ENCODE measurements at places on chromosomes 7 and 10.

- no peak for DNase-seq
Measured at GRCh38 chr10:74058658-74059057, 60.7 kb downstream of the VCL start.

- no peak for DNase-seq
Measured at GRCh38 chr10:125985557-125986240, 89.3 kb downstream of the FANK1 start.

DNA sequence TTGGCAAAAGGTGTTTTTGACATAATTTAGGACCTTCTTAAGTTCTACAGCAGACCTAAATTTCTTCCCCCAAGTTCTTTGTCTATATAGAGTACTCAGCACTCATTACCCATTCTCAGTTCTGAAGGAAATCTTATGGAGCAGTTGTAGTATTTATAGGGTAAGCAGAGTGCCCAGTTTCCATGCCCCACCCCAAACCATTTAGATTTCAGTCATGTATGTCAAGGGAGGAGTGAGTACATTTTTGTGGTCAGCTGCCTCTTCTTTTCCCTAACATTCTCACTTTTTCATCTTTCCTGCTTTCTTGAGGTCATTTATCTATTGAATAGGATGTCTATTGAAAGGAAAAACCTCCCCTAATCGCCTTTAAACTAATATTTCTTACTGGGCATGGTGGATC, 83.3 kb downstream of the KAT6B start:
- DNase-seq = no peak

GRCh38 chr10:97764519-97764931, 7.3 kb downstream of the SFRP5 start:
- DNase-seq = no peak

DNA sequence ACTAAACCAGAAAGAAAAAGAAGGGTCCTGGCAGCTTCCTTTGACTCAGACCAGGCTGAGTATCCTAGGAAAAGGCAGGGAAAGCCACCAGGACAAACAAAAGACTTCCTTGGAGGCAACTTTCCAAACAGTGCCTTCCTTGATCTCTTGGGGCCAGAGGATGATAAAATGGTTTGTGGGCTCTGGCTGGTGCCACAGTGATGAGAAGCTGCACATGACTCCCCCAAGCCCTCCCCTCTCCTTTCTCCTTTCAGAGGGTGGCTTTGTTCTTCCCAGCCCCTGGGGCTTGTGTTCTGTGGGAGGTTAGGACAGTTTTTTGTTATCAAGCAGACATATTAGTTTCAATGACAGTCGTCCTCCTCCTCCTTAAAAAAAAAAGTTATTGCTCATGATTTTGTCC, 183.2 kb downstream of the SEM1 start:
- DNase-seq = no peak

GRCh38 chr10:17375936-17376584, 78.3 kb downstream of the ST8SIA6 start:
- DNase-seq = no peak

- peak; percentile 3 for DNase-seq
Measured at GRCh38 chr10:44975431-44976331, 2.9 kb downstream of the DEPP1 start.

DNA sequence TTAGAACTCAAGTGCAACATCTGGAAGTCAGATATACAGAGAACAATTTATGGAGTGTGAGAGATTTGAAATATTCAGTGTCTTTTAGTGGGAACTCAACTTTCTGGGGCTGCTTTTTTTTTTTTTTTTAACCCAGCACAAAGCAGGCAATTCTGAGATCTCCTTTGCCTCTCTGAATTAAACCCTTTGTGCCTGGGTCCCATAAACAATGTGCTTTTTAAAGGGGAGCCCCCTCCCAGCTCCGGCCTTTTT, 146.8 kb downstream of the CELF2 start:
- DNase-seq = no peak

DNA sequence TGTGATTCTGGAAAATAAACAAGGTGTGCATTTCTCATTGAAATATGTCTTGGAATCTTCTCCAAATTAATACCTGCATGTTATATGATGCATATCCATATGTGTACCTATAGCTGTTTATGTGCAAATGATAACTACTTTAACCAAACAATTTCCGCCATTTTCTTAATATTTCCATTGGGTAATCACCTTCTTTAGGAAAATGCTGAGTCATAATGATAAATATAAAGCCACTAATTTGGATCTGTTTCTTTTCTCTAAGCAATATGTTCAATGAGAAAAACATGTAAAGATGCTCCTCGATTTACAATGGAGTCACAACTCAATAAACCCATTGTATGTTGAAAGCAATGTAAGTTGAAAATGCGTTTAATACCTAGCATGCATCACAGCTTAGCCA, 574.4 kb downstream of the CNTNAP2 start:
- DNase-seq = no peak

DNA sequence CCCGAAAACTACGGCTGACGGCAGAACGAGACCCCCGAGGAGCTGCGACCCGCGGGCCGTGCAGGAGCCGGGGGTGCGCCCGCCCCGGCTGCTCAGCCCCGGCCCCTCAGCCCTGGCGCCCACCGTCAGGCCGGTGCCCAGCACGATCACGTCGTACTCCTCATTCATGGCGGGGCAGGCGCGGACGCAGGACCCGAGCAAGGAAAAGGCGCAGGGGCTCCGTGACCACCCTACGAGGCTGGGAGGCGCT, 218 bp downstream of the GDI2 start:
- no peak for DNase-seq

GRCh38 chr10:121243609-121244241, 354.5 kb downstream of the FGFR2 start:
- DNase-seq = no peak

GRCh38 chr10:22607261-22607660, 107.1 kb downstream of the PIP4K2A start:
- no peak for DNase-seq

DNA sequence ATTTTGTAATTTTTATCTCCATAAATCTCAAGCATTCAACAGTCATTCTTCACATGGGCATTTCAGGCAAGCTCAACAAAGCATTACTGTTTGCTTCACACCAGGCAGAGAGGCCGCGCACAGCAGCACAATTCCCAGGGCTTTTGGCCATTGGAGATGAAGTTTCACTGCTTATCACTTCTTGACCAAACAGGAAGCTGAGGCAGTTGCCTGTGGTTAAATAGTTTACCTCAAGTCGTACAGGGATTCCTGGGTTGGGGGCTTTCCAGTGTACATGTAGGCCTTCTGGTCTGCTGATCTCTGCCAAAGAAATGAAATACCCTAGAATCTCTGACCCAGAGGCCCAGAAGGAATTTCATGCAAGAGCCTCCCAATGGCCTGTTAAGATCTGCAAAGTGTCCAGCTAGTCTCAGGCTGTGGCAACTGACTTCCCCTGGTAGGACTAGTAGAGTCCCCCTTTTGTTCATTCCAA, 11.2 kb upstream of the PRDX3 start:
- DNase-seq = no peak

DNA sequence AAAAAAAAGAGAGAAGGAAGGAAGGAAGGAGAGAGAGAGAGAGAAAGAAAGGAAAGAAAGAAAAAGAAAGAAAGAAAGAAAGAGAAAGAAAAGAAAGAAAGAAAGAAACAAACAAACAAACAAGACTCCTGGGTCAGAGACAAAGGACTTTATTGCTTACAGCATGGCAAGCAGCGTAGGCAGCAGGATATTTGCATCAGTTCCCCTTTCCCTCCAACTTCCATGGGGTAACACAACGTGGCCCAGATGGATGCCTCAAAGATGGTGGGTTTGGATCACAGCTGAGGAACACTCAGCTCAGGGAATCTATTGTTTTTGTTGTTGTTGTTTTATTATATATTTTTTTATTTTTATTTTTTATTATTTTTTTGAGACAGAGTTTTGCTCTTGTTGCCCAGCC, 128.5 kb upstream of the VKORC1L1 start:
- DNase-seq = no peak

GRCh38 chr7:5773661-5774086, 7.8 kb downstream of the RNF216 start:
- DNase-seq = peak; percentile 98

GRCh38 chr10:13834581-13835286, 248.0 kb downstream of the PRPF18 start:
- no peak for DNase-seq

DNA sequence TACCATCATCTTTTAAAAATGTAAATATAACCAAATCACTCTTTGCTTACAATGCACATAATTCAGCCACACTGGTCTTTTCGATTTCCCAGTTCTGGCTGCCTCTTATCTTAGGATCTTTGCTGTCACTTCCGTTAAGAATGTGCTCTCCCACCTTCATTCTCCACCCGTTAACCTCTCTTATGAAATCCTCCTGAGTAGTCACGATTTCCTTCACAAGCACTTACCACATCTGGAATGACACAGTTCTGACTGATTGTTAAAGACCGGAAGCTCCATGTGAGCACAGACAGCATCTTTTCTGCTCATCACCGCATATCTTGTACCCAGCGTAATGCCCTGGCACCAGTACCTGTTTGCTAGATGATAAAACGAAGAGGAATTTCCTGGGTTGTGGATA, 84.3 kb downstream of the CUL2 start:
- peak; percentile 96 for DNase-seq

DNA sequence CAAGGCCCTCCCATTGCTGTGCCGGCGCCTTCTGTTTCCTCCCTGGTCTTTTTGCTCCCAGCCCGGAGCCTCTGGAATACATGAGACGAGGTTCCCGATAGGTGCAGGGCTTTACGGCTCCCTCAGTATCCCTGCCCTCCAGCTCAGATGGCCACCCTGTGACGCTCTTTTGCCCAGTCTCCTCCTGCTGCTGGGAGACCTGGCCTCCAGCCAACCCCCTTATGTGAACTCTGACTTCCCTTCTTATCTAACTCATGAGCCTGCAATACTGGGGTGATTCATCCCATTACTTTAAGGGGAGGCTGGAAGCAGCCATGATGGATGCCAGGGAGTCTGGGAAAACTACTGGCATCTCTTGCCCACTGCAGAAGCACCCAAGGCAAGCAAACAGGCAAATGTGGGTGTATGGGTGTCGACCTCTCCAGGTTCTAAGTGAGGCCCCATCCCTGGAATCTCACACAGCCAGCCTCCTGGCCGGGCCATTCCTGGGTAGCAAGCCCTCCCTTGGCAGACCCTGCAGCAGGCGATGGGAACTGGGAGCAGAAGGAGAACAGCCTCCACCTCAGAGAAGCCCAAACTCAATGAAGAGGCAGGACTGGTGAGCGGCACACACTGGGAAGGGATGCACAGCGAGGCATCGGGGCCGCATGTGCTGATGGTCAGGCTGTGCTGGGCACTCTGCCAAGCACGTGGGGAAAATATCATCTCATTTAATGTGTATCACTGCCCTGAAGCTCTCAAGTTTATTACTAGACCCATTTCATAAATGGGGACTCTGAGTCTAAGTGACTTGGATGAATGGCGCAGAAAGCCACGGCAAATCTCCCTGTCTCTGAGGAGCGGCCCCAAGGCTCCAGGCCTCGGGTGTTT, 97.5 kb downstream of the FAM53B start:
- DNase-seq = no peak

GRCh38 chr7:148872188-148872587, 11.9 kb downstream of the EZH2 start:
- no peak for DNase-seq

DNA sequence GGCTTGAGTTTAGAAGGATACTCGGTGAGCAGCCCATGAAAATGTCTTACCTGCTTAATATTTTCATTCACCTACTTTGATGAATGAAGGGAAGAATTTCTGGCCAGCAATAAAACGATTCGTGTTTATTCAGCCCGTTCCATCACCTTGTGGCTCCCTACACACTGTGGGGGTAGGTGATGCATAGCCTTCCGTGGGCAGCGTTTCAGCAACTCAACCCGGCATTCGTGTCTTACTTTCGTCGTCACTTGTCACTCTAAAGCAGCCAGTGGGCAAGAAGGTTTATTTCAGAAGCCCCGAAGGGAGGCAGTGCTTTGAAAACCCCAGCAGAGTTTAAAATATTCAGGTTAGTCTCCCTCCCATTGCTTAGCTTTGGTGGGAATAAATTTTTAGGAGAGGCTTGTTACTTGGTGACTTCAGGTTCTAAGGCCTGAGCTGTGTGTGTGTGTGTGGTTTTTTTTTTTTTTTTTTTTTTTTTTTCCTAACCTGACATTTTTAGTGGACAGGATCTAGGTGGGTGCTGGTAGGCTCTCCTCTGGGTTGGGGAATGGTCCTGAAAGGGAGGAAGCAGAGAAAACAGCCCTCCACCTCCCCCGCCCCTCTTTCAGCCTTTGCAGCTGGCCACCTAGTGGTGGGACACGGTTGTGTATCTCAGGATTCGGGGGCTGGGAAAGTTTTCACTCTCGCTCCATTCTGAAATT, 1.8 kb downstream of the GRK5 start:
- peak; percentile 45 for DNase-seq

DNA sequence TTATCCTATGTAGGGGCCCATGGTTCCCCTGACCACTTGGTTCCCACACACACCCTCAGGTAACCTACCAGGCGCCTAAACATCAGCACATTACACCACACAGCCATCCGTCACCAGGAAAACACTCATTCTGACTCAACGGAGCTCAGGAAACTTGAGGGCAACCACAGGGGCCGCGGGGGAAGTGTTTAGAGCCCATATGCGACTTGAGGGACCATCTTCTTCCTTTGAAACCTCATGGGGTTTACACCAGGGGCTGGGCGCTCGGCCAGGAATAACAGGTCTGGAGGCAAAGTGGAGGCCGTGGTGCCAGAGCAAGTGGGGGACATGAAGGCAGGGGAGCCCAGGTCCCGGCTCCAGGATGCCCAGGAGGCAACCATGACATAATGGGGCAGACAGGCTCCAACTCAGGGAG, 1.5 kb downstream of the STX1A start:
- DNase-seq = peak; percentile 89

DNA sequence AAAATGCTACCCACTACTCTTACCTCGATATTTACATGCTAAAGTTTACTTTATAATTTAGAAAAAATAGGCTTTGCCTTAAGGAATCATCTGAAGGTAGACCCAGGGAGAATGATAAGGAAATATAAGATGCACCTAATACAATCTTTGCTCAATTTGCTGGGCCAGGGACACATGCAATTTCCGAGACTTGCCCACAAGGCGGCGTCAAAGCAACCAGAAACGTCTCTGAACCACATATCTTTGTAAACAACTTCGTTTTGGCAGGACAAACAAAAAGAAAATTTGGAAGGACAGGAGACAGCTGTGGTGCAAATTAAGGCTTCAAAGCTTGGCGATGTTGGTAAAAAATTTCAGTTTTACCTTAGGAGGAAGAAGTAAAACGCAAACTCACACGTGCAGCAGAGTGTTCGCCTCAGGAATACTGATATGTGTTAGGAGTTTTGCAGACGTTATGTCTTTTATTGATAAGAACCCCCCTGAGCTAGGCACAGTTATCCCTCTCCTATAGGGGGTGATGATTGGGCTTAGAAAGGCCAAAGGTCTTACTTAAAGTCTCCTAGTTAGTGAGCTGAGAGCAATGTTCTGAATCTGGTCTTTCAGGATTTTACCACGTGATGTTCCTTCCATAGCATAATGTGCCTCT, 134.3 kb downstream of the PRKCQ start:
- peak; percentile 5 for DNase-seq

- no peak for DNase-seq
Measured at GRCh38 chr7:158834878-158835784, 5.8 kb upstream of the ESYT2 start.

- no peak for DNase-seq
Measured at GRCh38 chr7:1557006-1557405, 1.0 kb upstream of the TMEM184A start.

Measured in SW 1271 (cell line).